ENCODE measurements at places on chromosomes 12 and 14. TPM values are rescaled to one million over a fixed set of nuclear protein-coding genes. Genes with fewer than 3 reads are reported as not detected.

- DNase-seq, result no peak
These were observed 111.2 kb upstream of the SLC38A2 start for GRCh38 chr12:46483572-46484395.

- no peak for DNase-seq
These were observed 13.7 kb upstream of the SIX1 start for GRCh38 chr14:60662982-60663381.

GRCh38 chr12:101713930-101714329 lies 16.5 kb downstream of the CHPT1 start:
- no peak for DNase-seq

GRCh38 chr14:36289954-36290353 lies 30.5 kb downstream of the MBIP start:
- DNase-seq, result no peak

Gene VPS33A
- total RNA-seq, result 8.1 TPM

Gene PRB2
- total RNA-seq, result not detected

Gene AGAP2
- total RNA-seq, result 11.5 TPM

Measured in ascending aorta (tissue), 2 donors.